ENCODE measurements at places on chromosomes 3 and 15.

DNA sequence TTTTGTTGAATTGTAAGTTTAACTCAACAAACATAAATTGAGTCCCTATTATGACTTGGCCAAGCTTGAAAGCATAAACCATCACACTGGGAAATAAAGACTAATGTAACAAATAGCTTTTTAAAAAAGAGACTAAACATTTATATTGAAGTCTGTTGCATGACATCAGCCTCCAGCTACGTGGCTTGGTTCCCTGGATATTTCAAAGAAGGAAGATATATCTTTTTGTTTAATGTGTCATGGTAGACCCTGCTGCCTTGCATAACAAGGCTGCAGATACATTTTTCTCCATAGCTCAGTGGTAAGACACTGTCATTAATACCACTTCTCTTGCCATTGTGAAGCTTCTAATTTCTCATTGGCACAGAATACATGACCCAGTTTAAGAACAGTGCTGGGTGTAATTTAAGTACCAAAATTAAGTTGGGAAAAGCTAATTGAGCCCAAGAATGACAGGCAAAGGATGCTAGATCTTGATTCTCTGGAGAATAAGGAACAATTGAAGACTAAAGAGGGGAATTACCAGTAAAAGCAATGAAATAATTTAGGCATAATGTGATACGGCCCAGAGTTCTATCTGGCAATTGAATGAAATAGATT, 14.0 kb downstream of the RCN2 start:
- DNase-seq, result no peak

- no peak for DNase-seq
These were observed 106.5 kb downstream of the THRB start for GRCh38 chr3:24388159-24388558.

DNA sequence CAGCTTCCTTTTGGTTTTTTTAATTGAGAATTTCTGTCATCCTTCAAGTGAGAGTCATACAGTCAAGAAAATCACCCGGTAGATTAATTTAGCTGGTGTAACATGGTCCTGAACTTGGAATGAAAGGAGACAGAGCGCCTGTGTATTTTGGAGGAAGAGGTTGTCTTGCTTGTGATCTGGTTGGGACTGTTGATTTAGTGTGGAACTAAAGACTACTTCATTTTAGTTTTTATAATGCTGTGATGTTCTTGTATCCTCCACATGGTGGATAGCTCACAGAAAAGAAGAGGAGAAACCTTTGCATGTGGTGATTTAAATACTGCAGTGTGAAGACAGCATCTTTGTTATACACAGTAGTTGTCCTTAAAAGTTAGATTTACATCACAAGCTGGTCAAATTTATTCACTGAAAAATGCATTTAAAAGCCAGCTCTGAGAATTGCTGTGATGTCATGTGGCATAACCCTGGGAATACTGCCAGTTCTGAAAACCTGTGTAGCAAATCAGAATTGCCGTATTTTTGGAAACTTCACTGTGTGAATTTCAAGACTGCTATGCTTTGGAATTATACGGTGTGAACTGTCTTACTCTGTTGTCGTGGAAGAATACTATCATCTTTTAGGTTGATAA, 268.5 kb downstream of the PTPRG start:
- DNase-seq, result no peak

GRCh38 chr3:74845081-74845480, 230.6 kb upstream of the CNTN3 start:
- no peak for DNase-seq

DNA sequence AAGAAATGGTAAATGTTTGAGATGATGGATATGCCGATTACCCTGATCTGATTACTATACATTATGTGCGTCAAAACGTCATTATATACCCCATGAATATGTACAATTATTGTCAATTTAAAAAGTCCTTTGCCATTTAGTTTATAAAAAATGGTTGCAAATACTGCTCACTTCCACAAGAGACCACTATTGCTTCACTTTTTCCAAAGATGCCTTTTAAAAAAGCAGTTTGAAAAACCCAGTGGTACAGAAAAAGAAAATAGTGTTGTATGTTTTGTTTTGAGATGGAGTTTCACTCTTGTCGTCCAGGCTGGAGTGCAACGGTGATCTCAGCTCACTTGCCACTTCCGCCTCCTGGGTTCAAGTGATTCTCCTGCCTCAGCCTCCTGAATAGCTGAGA, 39.3 kb downstream of the EDEM1 start:
- DNase-seq, result peak; percentile 8

- DNase-seq, result no peak
These were observed 44.0 kb downstream of the XXYLT1 start for GRCh38 chr3:195226900-195227447.

DNA sequence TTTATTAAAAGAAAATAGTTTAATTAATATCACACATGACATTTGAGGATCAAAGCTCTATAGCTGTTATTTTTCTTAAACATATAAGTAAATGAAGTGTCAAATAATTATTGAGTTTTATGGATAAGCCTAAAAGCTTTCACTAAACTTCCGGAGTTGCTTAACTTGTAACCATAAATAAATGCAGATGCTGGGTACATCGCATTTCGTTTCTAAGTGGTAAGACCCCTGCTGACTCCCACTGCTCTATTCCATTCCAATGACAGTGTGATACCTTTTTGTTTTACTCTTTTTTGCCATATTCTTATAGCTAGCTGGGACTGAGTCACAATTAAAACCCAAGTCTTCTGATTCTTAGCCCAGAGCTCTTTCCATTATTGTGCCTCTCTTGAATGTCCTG, 411.1 kb downstream of the SOX2 start:
- no peak for DNase-seq

- no peak for DNase-seq
These were observed 31.2 kb upstream of the TNIK start for GRCh38 chr3:171491361-171491760.

- DNase-seq, result no peak
These were observed 212.6 kb upstream of the TOPAZ1 start for GRCh38 chr3:44029100-44029499.

GRCh38 chr3:174891524-174892203, 32.5 kb downstream of the NAALADL2 start:
- no peak for DNase-seq

- DNase-seq, result no peak
These were observed 98.9 kb upstream of the SLC6A6 start for GRCh38 chr3:14303336-14304100.

- DNase-seq, result no peak
These were observed 17.0 kb downstream of the CLK3 start for GRCh38 chr15:74632601-74633000.

DNA sequence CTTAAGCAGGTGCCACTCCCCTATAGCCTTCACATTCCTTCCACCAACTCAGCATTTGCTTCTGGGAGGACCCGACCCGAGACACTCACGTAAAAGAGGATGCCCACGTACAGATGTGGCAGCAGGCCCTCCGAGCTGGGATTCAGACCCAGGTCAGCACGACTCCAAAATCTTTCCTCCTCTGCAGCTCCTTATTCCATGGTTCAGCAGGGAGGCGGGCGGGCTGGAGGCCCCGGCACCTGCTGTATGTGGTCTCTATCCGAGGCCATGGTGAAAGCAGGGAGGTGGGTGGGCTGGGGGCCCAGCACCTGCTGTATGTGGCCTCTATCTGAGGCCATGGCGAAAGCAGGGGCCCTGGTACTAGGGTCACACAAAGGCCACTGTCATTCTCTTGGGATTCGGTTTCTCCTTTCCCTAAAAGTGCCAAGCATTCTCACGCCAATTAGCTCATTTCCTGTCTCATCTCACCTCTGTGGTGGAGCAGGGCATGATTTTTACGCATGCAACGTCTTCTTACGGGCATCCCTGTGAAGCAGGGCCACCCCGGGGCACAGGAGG, 5.9 kb upstream of the MUC4 start:
- no peak for DNase-seq

DNA sequence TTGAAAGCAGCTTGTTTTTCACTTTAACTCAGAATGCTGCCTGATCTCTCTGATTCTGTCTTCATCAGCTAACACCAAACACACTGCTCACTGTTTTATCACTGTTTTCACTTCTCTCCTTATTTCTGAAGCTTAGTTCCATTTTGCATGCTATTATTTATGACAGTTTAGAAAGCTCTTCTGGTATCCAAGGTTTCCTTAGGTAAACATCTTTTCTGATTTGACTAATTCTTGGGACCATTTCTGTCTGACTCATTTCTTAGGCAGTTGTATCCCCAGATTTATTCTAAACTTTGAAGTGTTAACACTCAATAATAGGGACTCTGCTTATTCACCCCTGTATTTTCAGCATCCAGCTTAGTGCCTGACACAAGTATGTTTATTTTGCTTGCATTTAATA, 167.7 kb downstream of the BCHE start:
- no peak for DNase-seq

DNA sequence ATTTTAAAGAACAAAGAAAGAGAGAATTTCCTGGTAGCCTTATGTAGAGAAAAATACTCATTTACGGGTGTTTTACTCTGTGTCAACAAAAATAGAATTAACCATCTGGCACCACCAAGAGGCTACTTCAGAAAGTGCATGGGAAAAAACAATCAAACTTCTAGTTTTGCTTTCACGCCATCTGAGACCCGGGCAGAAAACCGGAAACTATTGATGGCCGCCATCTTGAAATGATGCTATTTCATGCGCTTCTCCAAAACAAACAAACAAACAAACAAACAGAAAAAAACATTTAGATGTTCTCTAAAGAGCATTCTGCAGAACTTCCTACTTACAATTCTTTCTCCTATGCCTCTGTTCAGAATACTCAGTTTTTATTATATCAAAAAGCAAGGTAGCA, 49.4 kb upstream of the SYNPR start:
- DNase-seq, result peak; percentile 16

DNA sequence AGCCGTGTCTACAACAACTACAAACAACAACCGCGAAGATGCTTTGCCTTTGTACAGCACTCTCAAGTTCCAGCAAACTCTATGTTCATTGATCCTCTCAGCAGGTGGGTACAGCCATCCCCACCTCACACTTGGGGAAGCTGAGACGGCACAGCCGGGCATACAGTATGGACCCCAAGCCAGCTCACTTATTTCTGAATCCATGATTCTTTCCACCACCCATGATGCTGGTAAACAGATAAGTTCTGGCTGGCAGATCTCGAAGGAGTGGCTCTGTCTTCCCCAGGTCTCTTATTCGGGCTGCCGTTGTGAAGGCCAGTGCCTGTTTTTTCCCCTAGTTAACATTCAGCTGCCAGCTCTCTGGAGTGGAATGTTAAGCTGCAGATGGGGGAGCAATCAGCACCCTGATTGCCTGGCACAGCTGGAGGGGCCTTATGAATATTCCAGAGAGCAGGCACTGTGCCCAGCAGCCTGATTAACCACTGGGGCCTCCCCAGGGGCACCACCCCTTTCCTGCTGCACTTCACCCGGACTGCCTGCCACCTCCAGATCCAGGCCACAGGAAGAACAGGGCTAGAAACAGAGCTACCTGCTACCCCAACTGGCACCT, 73.2 kb downstream of the CORO2B start:
- DNase-seq, result no peak

- DNase-seq, result no peak
These were observed 11.3 kb downstream of the WDR48 start for GRCh38 chr3:39063143-39063542.

DNA sequence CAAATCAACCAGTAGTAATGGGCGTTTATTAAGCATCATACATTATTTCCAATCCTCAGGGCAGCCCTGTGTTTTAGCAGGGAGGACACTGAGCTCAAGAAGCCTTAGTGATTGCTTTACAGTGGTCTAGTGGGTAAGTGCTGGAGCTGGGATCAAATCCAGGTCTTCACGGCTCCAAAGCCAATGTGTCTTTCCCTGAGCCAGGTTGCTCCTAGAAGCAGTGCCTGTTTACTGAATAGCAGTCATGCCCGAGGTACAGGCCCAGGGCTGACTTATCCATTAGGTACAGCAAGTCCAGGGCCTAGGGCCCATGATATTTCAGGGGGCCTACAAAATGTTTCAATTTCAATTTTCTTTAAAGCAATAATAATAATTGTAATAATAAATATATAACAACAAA, 9.6 kb upstream of the SMAD6 start:
- DNase-seq, result no peak

DNA sequence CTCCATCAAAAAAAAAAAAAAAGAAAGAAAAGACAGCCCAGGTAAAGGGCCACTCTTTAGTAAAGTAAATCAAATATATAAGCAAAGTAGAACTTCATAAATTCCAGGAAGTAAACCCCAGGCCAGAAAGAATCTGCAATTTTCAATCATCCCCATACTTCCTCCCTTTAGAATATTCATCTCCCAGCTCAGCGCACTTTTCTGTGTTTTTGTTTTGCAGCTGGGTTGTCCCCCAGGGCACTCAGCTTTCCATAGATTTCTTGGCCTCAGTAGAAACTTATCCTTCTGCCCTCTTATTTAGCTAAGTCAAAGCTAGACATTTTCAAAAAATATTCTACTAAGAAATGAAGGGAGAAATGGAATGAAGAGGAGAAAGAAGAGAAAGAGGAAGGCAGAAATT, 24.0 kb upstream of the SPRED1 start:
- DNase-seq, result no peak

GRCh38 chr3:172107403-172107802, 68.0 kb downstream of the FNDC3B start:
- no peak for DNase-seq

DNA sequence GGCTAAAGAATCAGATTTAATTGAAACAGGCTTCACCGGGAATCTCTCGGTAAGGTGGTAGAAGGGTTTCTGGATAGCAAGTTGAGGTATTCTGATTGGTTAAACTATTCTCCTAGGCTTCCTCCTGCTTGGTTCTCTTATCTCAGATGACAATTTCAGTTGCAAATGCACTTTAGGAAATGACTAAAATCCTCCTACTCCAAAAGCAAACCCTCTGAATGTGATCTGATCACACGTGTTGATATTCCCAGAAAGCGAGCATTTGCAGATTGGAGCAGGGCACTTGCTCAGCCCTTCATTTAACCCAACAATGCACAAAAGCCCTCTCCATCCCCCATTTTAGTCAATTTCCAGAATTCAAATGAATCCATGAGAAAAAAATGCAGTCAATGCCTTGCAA, 55.6 kb upstream of the ICE2 start:
- DNase-seq, result no peak

DNA sequence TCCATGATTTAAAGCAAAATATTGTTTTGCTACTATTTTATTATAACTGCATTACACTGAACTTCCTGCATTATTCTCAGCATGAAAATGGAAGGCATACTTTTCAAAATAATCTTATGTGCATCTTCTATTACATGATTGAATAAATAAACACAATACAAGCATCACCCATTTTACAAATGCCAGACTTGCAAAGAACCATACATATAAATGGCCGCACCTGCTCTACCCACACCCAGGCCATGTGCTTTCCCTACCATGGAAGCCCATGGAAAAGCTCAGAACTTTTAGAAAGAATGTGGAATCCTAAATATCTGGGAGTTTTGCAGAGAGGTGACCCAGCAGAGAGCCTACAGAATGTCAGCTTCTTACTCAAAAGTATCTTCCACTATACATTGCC, 127.2 kb downstream of the SHOX2 start:
- DNase-seq, result no peak

GRCh38 chr3:131370935-131371687, 10.5 kb upstream of the NUDT16 start:
- no peak for DNase-seq

Data from SHP77 (cell line).